Kasumi-1 (cell line): ENCODE measurements at places on chromosomes 13 and 19.

DNA sequence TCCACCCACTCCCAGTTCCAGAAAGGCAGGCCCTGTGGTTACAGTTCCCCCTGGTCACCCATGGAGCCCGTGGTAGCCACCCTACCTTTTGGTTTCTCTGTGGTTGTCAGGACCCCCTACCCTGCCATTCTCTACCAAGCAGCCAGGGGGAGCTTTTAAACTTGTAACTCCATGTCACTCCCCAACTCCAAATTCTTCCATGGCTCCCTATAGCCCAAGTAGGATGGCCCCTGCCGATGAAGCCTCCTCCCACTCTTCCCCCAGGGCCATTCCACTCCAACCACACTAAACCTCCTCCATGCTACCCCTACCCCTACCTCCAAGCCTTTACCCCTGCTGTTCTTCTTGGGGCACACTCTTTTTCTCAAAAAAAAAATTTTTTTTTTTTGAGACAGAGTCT lies 2.2 kb downstream of the S1PR2 start:
- DNase-seq = peak; percentile 52

DNA sequence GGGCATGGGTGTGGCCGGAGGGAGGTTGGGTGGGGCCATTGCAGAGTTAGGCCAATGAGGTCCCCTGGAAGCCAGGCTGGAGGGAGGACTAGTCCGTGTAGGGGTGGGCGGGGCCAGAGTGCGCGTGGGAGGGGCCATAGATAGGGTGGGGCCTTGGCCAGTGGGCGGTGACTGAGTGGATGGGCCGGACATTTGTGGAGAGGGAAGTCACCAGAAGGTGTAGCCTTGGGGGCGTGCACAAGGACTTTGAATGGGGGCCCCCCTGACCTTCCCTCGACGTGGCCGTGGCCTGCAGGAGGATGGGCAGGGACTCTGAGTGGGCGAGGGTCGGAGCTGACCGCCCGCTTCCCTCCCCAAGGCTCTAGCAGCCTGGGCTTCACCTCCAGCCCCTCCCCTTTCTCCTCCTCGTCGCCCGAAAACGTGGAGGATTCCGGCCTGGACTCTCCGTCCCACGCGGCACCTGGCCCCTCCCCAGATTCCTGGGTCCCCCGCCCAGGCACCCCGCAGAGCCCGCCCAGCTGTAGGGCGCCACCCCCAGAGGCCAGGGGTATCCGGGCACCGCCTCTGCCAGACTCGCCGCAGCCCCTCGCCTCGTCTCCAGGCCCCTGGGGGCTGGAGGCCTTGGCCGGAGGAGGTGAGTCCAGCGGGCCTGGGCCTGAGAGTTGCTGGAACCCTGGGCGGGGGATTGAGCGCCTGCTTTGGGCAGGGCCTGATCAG lies 16.5 kb upstream of the B3GNT3 start:
- no peak for DNase-seq

GRCh38 chr13:39283072-39283471 lies 244.8 kb downstream of the NHLRC3 start:
- no peak for DNase-seq

GRCh38 chr19:15669891-15670290 lies 3.0 kb upstream of the CYP4F12 start:
- no peak for DNase-seq

GRCh38 chr13:72303941-72304746 lies 423.3 kb downstream of the MZT1 start:
- no peak for DNase-seq

DNA sequence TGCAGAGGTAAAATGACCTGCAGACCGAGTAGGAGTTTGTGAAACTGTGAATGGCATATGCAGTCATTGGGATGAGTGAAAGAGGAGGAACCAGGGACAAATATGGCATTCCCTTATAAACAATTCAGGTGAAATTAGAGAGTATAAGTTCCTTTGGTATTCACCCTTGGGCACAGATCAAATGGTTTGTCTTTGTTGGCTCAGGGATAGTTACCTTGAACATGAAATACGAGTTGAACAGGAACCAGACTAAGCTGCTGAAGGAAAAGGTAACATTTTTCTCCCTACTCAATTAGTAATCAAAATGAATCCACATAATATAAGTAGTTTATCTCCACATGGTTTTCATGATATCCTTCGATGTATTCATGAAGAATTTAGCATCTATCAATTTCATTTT lies 50.5 kb downstream of the SLITRK1 start:
- no peak for DNase-seq

DNA sequence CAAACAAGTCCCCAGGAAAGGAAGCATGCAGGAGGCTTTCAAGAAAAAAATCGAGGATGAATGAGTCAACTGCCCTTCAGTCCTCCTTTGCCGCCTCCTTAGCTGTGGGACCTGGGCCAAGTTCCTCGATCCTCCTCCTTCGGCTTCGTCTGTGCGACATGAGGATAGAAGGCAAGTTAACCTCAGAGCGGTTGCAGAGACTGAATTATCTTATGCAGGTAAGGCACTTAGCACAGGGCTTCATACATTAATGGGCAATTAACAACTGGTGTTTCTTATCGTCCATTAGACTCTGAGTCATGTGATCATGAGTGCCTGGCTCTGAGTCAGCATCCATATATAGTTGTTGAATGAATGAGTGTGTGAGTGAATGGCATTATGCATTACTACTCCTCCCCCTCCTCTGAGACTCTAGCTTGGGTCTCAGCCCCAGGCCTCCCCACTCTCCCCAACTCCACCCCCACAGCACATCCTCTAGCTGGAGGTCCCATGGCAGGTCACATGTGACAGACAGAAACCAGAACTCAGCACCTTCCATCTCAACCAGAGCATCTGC lies 1.6 kb upstream of the TTC9B start:
- DNase-seq = no peak

DNA sequence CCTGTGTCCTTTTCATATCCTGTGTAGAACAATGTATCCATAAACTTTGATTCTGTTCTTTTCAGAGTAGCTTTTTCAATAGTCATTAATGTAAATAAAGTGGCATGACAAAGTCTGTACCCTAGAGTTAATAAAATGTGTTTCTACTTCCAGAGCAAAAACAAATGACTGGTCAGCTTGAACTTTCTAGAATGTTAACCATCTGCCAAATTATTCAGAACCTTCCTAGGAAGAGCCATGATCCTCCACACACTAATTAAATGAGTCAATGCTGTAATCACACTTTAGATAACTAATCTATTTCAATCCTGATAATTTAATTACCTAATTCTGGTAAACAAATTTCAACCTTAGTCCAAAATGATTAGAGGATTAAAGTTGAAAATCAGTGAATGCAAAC lies 73.2 kb downstream of the DIAPH3 start:
- no peak for DNase-seq

GRCh38 chr19:7360393-7360984 lies 11.8 kb downstream of the ARHGEF18 start:
- DNase-seq = no peak

- DNase-seq = no peak
Measured at GRCh38 chr13:20609145-20609544, 42.2 kb downstream of the IFT88 start.

DNA sequence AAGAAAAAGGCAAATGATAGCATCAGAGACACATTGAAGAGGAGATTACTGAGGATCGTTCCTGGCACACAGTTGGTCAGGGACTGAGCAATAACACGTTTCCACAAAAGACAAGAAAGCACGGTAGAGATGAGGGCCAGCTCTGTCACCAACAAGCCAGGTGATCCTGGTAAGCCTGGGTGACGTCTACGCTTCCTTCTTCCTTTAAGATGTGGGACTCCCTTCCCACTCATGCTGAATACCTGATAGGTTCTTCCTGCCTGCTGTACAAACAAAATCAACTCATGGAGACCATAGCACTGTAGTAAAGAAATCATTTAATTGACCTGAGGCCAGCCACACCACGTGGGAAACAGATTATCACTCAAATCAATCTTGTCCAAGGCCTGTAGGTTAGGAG lies 19.7 kb upstream of the COG3 start:
- no peak for DNase-seq

GRCh38 chr13:39783051-39783450 lies 127.6 kb downstream of the COG6 start:
- DNase-seq = no peak

GRCh38 chr13:23722726-23723453 lies 152.7 kb downstream of the TNFRSF19 start:
- no peak for DNase-seq

- peak; percentile 33 for DNase-seq
Measured at GRCh38 chr19:21698215-21698614, 69.2 kb downstream of the ZNF100 start.

DNA sequence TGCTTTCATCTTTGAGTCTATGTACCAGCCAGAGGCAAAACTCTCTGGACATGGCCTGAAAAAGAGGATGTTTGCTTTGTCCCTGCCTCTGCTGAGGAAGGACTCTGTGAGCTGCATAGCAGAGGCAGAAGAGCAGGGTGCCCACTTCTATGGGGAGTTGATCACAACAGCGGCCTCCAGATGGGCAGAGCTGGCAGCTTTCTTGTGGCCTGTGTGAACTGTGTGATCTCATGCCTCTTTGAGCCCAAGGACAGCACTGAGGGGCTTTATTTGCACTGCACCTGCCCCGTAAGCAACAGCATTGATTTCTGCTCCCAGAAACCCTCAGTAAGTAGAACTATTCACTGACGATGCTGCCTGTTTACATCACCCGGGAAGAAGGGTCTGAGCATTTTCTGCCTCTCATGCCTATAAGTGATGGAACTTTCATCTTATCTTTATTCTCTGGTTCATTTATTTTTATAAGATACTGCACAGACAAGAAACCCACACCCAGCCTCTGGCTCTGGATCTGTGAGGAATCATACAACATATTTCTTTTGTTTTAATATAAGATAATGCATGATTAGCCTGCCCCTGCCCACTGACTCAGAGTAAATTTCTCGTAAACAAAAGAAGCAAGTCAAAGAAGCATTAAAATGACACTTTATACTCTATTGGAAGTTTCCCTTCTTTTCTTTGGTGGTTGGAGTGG lies 244.2 kb upstream of the SOX21 start:
- no peak for DNase-seq

GRCh38 chr19:12656899-12657571 lies 9.5 kb downstream of the MAN2B1 start:
- no peak for DNase-seq

GRCh38 chr19:3575260-3575741 lies 2.6 kb downstream of the HMG20B start:
- peak; percentile 42 for DNase-seq

- no peak for DNase-seq
Measured at GRCh38 chr19:8615024-8615423, 4.5 kb upstream of the ADAMTS10 start.

GRCh38 chr13:48448285-48448958 lies 35.5 kb upstream of the LPAR6 start:
- DNase-seq = no peak

- DNase-seq = peak; percentile 81
Measured at GRCh38 chr13:71867131-71867814, at the start of gene DACH1. Gene DACH1 (minus strand): TSS chr13:71867204.

DNA sequence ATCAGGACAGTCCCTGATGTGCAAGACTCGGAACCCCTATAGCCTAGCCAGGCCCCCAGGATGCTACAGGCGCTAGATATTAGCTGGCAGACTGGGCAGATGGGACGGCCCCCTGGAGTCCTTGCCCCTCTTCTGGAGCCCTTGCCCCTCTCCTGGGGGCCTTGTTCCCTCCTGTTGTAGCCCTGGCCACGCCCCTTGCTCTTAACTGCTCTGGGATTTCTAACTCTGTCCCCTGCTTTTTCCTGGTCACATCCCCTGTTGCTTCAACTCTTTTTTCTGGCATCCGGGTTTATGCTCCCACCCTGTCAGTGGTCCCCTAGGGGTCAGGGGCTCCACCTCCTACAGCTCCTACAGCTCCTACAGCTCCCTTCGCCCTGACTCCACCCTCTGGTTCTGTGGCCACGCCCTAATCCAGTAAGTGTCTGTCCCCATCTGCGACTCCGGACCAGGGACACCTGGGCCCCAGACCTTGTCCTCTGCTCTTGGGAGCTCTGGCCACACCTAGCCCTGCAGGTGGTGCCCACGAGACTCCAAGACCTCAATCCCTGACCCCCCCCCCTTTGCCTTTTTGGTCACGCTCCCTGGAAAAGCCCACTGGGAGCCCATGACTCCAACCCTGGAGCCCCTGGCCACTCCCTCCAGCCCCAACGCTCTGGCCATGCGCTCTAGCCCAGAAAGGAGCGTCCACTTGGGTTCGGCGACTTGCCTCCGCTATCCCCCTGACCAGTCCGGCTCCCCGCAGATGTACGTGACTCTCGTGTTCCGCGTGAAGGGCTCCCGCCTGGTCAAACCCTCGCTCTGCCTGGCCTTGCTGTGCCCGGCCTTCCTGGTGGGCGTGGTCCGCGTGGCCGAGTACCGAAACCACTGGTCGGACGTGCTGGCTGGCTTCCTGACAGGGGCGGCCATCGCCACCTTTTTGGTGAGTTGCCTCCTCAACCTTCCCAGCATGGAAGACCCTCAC lies 6.8 kb downstream of the PLPPR2 start:
- no peak for DNase-seq

GRCh38 chr13:109196948-109197347 lies 567.5 kb downstream of the MYO16 start:
- no peak for DNase-seq

DNA sequence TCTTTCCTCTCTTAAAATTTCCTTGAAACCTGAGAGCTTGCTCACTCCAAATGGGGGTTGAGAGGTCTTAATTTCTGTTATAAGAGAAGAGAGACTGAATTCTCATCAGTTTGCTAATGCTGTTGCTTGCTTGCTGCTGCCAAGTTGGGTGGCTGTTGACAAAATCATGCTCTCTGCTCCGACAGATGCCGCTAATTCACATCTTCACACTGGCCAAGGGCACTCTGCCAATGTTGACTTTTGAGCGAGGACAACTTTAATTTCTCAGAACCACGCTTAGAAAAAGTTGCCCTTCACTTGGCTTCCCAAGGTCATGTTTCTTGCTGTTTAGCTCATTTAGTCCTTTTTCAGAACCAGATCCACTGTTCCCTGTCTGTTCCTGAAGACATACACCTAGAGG lies 402.9 kb downstream of the HS6ST3 start:
- DNase-seq = no peak

DNA sequence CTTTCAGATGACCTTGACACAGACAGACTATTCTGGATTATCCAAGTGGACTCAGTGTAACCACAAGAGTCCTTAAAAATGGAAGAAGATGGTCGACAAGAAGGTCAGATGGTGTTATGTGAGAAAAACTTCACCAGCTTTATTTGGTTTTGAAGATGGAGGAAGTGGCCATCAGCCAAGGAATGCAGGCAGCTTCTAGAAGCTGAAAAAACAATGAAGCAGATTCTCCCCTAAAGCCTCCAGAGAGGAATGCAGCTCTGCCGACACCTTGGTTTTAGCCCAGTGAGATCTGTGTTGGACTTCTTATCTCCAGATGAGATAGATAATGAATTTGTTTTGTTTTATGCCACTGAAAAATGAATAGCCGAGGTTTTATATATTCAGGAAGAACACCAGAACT lies 501.5 kb downstream of the DCT start:
- DNase-seq = no peak

GRCh38 chr13:27508802-27509201 lies 58.4 kb upstream of the MTIF3 start:
- DNase-seq = no peak

DNA sequence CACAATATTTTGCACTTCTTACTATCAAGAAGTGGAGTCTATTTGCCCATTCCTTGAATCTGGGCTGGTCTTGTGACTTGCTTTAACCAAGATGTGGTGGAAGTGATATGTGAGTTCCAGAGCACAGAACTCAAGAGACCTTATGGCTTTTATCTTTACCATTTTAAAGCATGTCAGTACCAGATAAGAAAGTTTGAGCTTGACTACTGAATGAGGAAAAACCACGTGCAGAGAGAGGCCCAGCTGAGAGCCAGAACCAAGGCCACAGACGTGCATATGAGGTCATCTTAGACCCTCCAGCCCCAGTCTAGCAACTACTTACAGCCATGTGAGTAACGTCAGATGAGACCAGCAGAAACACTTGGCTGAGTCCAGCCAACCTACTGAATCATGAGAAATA lies 6.3 kb upstream of the CDK8 start:
- DNase-seq = no peak
